ENCODE measurements at places on chromosomes 3 and 15.

- no peak for DNase-seq
Observed at GRCh38 chr3:126671521-126671920, 16.6 kb upstream of the TXNRD3 start.

DNA sequence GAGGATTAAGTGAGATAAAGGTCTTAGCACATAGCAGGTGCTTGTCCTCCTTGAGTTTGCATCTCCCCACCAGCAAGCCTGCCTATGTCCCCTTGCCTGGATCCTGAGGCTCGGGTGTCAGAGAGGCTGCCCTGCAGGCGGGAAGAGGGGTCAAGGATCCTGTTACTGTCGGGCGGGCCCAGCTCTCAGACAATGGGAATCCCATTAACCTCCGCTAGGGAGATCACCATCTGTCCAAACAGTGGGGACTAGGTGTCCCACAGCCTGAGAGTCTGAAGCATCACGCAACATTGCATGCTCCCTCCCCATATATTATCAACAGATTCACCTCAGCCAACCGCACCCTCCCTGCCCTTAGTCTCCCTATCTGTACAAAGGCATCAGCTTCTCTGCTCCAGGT, 151.4 kb downstream of the FBLN2 start:
- DNase-seq = no peak

- DNase-seq = peak; percentile 53
Observed at GRCh38 chr3:126180477-126181397, at the start of gene ALDH1L1. Gene ALDH1L1 (minus strand): TSS chr3:126180586. CDS start chr3:126160979, 19,607 bp downstream.

DNA sequence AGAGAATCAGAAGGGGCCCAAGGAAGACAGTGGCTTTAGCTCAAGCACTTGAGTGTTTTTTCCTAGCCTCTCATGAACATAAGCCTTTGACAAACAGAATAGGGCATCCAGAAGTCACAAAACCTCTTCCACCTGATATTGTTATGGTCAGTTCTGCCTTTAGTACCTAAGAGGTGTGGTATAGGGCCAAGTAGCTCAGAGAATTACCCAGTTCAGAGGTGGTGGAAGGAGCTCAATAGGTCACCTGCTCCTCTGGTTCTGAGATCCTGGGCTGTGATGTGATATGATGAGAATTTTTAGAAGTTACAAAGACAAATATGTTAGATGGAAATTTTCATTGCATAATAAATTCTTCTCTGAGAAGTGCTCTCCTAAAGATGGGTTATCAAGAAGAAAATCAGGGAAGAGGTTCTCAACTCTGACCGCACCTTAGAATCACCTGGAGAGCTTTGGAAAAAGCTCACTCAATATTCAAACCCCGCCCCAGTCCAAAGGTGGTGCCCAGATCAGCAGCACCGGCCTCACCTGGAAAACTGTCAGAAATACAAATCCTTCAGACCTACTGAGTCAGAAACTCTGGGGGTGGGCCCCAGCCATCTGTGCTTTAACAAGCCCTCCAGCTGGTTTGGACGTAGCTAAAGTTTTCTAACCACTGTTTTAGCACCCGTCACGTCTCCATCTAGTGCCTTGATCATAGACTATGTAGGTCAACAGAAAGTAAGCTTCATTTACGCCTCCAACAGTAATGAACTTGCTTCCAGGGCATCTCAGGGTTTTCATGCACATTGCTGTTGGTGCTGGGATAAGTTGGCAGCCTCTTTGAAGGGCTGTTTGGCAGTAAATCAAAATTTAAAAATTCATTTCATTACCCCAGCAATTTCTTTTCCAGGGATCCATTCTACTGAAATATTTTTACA, 101.3 kb downstream of the MYH15 start:
- DNase-seq = no peak

DNA sequence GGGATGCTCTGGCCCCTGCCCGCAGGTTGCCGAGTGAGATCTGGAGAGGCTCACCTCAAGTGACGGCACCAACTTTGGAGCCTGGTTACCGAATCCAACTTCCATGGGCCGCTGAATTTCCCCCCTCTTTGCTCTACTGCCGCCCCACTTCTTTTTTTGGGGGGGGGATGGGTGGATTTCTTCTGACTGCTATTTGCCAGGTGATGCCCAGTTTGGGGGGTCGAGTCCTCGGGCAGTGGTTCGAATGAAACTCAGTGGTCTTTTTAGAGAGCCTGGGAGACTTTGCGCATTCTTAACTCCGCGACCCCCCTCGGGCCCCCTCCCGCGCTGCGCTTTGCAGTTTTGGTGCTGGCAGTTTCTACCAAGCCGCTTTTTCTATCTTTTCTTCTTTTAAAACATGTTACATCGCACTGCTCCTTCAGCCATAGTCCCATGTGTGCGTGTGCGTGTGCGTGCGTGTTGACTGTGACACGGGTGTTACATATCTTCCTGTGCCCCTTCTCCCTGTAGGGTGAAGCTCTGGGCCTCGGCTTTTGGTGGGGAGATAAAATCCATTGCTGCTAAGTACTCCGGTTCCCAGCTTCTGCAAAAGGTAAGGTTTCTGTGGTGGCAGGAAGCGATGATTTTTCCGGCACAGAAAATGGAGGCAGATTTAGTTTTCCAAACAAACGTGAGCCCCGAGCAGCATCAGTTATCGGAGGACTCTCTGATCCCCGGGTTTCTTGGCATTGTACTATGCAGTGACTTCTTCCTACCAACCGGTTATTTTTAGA, 837 bp downstream of the CACNA2D3 start:
- DNase-seq = no peak

DNA sequence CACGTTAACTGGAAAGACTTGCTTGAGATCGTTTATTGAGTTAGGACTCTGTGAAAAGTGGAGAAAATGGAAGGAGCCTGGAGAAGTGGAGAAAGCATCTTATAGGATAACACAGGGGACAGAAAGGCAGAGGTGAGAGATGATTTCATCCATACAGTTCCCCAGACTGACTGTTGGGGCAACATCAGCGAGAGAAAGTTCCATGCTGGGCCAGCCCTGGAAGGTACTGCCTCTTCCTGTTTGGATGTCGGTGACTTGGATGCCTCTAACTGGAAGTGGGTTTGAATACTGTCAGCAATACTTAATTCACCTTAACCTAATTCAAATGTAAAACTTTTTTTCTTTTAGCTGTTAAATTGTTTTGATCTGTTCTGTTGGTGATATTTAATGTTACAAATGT, 32.3 kb downstream of the ATP13A5 start:
- no peak for DNase-seq

DNA sequence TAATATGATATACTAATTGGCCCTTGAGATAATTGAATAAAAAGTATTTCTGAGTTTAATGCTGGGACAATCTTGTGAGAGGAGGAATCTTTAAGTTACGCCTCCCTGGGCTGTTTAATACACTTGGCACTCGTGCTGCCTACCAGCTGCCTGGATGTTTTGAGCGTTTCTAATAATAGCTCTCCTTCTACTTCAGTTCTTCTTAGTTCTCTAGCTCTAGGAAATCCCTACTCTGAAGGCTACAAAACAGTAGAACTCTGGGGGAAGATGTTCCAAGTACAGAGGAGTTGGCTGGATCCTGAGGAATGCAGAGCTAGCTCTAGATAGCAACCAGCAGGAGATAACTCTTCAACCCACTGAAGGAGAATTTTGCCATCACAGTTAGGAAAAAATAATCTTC, 3.5 kb downstream of the NAALADL2 start:
- no peak for DNase-seq

GRCh38 chr3:46469680-46470357, 5.1 kb upstream of the LTF start:
- DNase-seq = no peak

- no peak for DNase-seq
Observed at GRCh38 chr15:92079647-92080255, 226.2 kb downstream of the SLCO3A1 start.

DNA sequence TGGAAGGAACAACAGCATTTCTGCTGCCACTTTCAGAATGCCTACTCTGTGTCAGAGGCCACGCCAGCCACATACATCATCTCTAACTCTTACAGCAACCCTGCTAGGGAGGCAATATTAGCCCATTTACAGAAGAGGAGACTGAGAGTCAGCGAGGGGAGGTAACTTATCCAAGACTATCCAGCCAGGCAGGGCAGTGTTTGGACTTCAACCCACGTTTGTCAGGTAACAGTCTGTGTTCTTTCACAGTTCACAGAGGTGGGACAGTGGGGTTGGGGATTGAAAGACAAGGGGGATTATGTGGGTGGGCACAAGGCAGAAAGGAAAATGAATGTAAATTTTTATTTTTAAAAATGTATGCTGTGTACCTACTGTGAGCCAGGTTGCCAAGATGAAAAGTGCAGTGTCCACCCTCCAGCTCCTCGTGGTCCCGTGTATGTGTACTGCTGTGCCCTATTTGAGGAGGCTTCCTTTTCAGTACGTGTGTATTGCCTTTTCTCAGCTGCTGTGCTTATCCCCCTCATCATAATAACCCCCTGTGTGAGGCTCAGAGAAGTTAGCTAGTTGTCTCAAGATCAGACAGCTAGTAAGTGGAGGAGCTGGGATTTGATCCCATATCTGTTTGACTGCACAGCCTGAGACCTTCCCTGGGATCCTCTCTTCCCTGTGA, 16.5 kb upstream of the ATP2B2 start:
- DNase-seq = no peak

- DNase-seq = no peak
Observed at GRCh38 chr3:123372686-123373473, 76.0 kb downstream of the ADCY5 start.

DNA sequence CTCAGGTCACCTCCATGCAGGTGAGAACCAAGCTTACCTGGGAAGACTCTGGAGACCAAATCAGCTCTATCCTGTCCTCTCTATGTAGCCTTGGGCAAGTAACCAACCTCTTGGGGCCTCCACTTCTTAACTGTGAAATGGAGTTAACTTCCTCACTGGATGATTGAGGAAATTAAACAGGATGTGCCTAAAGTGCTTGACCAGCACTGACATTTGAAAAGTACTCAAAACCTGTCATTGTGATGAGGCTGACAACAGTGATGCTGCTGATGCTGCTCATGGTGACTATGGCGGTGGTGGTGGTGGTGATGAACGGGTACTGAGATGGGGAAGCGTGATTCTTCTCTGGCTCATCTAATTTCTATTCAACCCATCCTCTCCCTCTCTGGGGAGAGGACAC, 22.3 kb downstream of the VIPR1 start:
- no peak for DNase-seq

GRCh38 chr3:50203809-50204803, 965 bp upstream of the SLC38A3 start:
- no peak for DNase-seq

DNA sequence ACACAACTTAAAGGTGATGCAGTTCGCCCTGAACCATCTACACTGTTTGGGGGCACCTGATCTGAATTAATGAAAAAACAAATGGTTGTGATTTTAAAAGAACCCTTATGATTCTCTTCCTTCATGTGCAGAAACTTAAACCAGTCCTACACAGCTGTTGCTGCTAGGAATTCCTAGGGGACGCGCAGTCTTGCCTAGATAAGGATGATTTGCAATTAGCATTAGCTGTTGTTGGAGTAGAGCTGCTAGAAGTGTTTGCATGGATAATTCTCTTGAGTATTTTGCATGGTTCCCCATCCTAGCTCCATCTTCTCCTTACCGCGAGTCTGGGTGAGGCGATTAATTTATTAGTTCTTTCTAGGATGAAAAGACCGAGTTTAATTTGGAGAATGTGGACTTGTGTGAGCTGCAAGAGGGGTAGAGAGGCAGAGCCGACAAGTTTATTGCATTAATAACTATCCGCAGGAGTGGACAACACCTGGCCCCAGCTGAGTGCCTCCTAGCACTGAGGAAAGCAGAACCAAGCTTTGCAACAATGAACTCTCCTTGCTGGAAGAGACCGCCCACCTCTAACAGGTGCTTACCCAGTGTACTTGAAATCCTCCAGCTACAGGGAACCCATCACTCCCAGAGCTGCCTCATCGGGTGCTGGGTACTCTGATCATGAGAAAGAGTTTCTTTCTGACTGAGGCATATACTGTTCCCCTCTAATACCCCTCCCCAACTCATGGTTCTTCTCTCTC, 75.0 kb upstream of the WNT7A start:
- no peak for DNase-seq

DNA sequence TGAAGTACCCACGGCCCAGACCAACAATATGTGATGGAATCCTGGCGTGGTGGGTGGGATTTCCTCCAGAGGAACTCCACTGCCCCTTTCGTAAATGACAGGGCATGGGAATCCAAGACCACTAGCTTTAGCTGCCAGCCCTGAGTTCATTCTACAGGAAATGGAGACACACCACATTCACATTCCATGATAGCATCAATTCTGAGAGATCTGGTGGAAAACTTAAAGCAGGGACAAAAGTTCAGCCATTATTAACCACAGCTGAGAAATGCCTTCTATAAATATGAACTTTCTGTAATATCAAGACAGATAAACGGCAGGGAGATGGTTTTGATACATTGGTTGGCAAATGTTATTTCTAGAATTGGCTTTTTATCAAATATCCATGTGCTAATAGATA, 98.2 kb downstream of the FBN1 start:
- peak; percentile 54 for DNase-seq

- no peak for DNase-seq
Observed at GRCh38 chr3:134084242-134084950, 54.7 kb upstream of the SLCO2A1 start.
